ENCODE measurements at places on chromosomes 13 and 19.

DNA sequence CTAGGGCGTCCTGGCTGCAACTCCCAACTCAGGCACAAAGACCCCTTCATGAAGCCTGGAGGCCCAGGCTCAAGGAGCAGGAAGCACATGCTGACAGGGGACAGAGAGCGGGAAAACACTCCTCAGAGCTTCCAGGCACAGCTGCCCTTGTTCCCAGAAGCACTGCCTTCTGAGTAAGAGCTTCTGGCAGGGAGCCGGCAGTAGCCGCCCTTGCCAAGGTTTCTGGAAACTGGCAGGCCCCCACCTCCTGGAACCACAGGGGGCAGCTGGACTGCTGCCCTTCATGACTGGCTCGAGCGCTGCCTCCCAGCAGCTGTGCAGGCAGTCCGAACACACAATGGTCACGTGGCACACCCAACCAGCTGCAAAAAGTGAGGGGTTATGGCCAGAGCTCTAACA is 33.6 kb upstream of the EPHX3 start:
- no peak for DNase-seq

- no peak for DNase-seq
These were observed 12.2 kb upstream of the TTYH1 start for GRCh38 chr19:54403054-54403453.

DNA sequence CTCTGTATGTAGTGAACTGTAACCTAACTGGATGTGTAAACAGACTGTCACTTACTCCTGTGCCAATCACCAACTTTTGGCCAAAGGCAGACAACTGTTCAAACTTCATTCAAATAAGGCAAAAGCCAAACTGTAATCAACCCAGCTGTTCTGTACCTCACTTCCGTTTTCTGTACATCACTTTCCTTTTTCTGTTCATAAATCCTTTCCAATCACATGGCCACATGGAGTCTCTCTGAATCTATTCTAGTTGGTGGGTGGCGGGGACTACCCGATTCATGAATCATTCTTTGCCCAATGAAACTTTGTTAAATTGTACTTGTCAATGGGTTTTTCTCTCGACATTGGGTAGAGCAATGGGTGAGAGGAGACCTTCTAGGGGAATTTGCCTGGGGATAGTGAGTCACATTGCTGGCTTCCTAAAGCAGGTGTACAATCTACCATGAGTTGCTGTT is 178.3 kb upstream of the RFC3 start:
- no peak for DNase-seq

GRCh38 chr13:42798118-42798517 is 16.7 kb downstream of the FAM216B start:
- DNase-seq: no peak

GRCh38 chr13:49810567-49811526 is 18.4 kb upstream of the KPNA3 start:
- no peak for DNase-seq

- no peak for DNase-seq
These were observed 26.1 kb downstream of the IER2 start for GRCh38 chr19:13176345-13176744.

- no peak for DNase-seq
These were observed 14.4 kb downstream of the C3 start for GRCh38 chr19:6705931-6706632.

- no peak for DNase-seq
These were observed 14.0 kb upstream of the TEKTIP1 start for GRCh38 chr19:3524904-3525451.

- DNase-seq: peak; percentile 45
These were observed at the start of gene TTC9B for GRCh38 chr19:40217934-40218890. TTC9B (minus strand) TSS chr19:40218384; CDS start chr19:40218381, 3 bp downstream.

- no peak for DNase-seq
These were observed 1526.9 kb downstream of the EFNB2 start for GRCh38 chr13:105008604-105009003.

GRCh38 chr19:31594701-31595100 is 245.5 kb upstream of the TSHZ3 start:
- DNase-seq: no peak

DNA sequence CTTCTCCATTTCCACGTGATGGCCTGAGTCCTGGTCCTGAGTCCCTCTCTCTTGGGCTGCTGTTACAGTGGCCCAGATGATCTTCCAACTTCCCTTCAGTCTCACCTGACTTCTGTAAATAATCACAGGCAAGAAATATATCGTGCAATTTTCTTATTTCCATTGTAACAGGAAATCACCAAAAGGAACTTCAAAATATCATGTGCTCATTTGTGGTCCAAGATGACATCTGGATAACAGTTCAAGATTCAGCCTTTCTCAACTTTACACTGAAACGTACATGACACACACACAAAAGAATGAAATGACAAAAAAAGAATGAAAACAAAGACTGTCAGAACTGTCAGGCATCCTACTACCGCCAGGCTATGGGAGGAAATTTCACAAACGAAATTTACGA is 22.0 kb upstream of the RAP2A start:
- DNase-seq: no peak

GRCh38 chr13:99984461-99985240 is 3.1 kb downstream of the ZIC2 start:
- no peak for DNase-seq

GRCh38 chr13:105908586-105908985 is 626.9 kb downstream of the EFNB2 start:
- DNase-seq: peak; percentile 7

DNA sequence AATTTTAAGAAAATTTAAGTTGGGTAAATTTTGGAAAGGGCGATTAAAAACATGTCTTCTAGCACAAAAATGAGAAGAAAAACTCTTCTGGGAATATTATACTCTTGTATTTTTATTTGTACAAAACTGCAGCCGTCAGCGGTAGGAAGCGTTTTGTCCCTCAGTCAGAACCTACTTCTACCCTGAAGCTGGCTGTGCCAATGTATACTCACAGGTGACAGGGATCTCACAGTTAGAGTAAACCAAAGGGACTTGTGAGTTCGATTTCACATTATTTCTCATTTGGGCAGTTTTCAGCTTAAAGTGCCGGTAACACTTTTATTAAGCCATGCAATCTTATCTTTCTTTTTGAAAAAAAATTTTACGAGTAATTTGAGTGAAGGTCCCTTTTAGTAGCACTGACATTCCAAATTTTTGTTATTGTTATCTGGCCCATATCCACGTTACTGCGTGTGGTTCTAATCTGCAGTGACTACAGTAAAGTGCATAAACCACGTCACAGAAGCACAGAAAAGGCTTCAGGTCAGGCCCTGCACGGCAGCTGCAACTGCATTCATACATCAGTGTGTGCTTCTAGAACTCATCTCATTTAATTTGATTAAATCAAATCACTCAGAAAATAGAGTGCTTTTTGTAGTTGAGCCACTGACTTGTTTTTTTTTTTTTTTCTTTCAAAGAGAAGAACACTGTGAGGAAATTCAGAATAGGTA is 387.3 kb downstream of the LIG4 start:
- DNase-seq: no peak

- no peak for DNase-seq
These were observed 120.1 kb downstream of the DNAJC3 start for GRCh38 chr13:95797016-95797415.

GRCh38 chr13:22569811-22570210 is 611.0 kb upstream of the SGCG start:
- DNase-seq: no peak

DNA sequence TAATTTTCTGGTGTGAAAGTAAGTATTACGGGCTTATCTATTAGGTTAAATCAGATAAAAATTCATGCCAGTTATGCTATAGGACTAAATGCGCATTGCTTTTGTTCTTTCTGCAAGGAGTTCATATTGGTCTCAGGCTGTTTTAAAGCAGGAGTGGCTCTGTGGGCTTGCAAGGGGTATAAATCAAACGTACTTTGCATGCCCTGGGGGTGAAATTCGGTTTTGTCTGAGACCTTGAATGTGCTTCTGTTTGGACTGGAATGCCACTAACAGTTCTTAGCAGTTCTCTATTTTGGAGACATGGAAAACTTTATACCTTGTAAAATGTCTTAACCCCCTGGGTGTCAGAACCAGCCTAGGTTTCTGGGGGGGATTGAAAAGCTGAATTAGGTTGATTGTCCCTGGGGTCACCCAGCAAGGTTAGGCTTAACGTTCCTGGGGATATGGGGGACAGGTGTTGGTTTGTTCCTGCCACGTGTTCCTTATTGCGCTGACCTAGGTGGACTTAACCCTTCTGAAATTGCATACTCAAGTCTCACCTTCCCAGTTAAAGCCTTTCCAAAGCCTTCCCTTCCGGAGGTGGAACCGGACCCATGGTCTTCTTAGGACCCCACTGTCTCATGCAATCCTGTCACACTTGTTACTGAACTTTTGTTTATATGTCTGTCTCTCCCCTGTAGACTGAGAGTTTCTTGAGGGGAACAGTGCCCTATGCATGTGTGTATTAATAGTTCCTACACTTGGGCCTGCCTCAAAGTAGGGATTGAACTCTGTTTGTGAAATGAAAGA is 182.2 kb downstream of the LMO7 start:
- DNase-seq: no peak

GRCh38 chr19:40465025-40465556 is 454 bp downstream of the BLVRB start:
- peak; percentile 49 for DNase-seq
